ENCODE measurements at places on chromosomes 2 and 18.

DNA sequence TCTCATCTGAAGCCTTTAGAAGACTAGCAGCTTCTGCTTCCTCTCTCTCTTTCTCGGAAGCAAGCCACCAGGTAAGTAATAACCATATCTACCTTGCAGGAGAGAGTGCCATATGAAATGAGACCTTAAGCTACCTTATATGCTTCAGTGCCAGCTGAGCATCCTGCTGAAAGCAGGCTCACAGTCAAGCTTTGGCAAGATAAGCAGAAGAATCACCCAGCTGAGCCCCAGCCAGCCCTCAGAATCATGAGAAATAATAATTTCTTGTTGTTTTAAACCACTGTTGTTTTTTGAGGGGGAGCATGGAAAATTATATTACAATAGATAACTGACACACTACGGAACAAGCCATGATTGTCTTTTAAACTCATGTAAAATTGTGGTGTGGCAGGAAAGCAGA, 514.4 kb downstream of the MBD2 start:
- DNase-seq = no peak

GRCh38 chr2:38146907-38147307, 71.0 kb upstream of the CYP1B1 start:
- no peak for DNase-seq

- no peak for DNase-seq
These were observed 13.7 kb upstream of the GMCL1 start for GRCh38 chr2:69815717-69816116.

DNA sequence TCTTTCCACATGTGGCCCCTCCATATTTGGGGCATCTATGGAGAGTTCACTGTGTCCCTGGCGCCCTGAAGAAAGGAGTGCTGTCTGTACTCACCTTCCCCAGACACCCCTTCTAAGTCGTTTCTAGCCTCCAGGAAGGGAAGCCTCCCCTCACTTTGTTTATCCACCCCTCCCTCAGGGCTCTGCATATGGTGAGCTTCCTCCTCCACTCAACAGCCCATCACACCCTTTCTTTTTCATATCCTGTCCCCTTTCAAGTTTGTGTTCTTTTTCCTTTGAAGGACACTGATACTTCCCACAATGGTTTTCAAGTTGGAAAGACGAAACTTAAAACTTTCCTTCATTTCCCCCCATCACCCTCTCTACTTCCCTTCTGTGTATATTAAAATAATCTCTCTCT, 291.4 kb upstream of the POU3F3 start:
- DNase-seq = no peak

DNA sequence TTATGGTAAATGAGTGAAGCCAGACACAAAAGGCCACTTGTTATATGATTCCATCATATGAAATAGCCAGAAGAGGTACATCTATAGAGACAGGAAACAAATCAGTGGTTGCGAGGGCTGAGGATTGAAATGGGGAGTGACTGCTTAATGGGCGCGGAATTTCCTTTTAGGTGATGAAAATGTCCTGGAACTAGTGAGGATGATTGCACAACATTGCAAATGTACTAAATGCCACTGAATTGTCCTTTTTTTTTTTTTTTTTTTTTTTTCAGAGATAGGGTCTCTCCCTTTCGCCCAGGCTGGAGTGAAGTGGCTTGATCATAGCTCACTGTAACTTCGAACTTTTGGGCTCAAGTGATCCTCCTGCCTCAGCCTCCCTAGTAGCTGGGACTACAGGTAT, 15.3 kb upstream of the GAREM2 start:
- DNase-seq = no peak

DNA sequence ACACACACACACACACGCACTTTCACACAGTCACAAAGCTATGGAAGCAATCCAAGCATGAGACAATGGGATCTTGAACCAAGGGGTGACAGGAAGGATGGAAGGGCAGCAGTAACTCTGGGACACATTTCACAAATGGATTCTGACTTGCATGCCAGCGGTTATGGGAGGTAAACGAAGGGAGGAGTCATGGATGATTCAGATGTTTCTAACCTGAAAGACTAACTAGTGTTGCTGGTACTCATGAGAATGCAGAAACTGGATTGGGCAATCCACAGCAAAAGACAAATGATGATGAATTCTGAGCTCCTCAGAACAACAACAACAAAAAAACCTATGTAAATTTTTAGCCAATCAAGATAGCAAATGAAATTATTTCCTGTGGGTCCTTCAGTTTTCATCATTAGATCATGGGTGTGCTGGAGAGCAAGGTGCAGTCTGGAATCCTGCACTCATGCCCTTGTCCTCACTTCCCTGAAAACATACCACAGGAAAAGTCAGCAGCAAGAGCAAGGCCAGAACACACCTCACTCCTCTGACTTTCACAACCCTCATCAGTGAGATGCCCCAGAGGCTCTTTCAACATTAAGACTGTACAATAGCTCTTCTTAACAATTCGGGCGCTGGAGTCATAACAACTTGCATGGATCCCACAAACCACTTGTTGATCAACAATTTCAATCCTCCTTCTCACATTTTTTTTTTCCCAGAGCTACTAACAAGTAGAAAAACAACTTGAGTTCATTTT, 32.6 kb downstream of the ABCA12 start:
- no peak for DNase-seq

GRCh38 chr2:218648088-218648786, 11.2 kb downstream of the ZNF142 start:
- peak; percentile 27 for DNase-seq

GRCh38 chr2:238097988-238098871, 1.9 kb upstream of the ESPNL start:
- DNase-seq = peak; percentile 58

GRCh38 chr18:74271635-74272034, 20.1 kb downstream of the CYB5A start:
- DNase-seq = no peak

DNA sequence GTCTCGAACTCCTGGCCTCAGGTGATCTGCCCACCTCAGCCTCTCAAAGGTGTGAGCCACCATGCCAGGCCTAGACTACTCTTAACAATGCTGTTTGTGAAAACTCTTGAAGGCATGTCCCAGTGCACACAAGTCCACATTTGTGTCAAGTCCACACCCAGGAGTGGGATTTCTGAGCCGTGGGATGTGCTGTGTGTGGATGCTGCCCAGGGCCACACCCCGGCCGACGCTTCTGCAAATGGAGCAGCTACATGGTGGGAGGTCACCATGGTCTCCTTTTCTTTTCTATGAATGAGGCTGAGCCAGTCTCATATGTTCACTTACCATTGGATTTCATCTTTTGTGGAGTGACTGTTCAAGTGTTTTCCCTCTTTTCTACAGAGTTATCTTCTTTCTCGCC, 15.8 kb downstream of the SNED1 start:
- DNase-seq = no peak

DNA sequence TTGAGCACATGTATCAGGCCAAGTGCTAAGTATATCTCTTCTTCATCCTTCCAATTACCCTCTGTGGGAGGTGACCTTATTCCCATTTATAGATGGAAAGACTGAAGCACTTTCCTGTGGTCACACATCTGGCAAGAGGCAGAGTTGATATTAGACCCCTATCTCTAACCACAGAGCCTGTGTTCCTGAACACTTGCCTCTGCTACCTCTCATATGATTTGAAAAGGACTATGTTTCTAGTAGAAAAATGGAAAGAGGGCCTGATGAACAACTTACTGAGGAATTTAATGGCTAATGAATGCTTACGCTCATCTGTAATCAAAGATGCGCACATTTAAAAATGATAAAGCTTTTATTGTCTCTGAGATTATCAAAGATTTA, 46.2 kb upstream of the DYNC2LI1 start:
- no peak for DNase-seq

GRCh38 chr2:239026711-239027361, 179.0 kb downstream of the TWIST2 start:
- DNase-seq = no peak

GRCh38 chr2:51103205-51103604, 71.3 kb upstream of the NRXN1 start:
- no peak for DNase-seq

DNA sequence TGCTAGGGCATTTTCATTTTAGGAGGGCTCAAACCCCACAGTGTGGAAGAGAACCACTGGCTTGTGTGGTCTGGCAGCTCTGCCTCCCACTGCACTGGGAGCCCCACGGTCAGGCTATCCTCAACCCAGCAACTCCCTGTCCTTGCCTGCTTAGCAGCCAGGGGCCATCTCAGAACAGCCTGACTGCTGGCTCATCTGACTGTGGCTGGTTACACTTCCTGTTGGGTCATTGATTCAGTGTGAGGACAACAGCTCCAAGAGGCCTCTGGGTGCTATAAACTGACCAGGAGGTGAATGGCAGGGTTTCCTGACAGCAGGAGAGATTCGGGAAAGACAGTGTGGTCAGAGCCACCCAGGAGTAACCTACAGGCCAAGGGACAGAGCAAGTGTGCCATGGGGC, 40.1 kb downstream of the AMER3 start:
- no peak for DNase-seq

DNA sequence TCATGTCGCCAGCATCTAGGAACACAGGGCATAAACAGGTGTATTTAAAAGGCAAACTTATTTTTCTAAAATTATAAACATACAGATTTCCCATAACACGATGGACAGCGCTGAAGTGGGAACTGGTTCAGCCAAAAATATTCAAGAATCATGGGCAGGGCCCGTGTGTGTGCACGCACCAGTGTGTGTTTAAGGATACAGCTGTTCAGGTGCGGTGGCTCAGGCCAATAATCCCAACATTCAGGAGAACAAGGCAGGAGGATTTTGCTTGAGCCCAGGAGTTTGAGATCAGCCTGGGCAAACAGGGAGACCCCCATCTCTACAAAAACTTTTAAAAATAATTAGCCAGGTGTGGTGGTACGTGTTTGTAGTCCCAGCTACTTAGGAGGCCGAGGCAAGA, 288.6 kb upstream of the HDAC4 start:
- no peak for DNase-seq

- no peak for DNase-seq
These were observed 3.5 kb downstream of the RHOB start for GRCh38 chr2:20450201-20450999.

GRCh38 chr2:109724533-109725460, 69.3 kb upstream of the RGPD5 start:
- no peak for DNase-seq

- no peak for DNase-seq
These were observed 38.4 kb downstream of the EPAS1 start for GRCh38 chr2:46335391-46336282.

- no peak for DNase-seq
These were observed 52.8 kb upstream of the RTN4 start for GRCh38 chr2:55103046-55103445.

GRCh38 chr2:148013876-148014275, 6.7 kb downstream of the ORC4 start:
- DNase-seq = no peak

GRCh38 chr2:221465776-221466175, 106.3 kb downstream of the EPHA4 start:
- no peak for DNase-seq

- no peak for DNase-seq
These were observed 191.3 kb downstream of the AGAP1 start for GRCh38 chr2:235685024-235685721.

DNA sequence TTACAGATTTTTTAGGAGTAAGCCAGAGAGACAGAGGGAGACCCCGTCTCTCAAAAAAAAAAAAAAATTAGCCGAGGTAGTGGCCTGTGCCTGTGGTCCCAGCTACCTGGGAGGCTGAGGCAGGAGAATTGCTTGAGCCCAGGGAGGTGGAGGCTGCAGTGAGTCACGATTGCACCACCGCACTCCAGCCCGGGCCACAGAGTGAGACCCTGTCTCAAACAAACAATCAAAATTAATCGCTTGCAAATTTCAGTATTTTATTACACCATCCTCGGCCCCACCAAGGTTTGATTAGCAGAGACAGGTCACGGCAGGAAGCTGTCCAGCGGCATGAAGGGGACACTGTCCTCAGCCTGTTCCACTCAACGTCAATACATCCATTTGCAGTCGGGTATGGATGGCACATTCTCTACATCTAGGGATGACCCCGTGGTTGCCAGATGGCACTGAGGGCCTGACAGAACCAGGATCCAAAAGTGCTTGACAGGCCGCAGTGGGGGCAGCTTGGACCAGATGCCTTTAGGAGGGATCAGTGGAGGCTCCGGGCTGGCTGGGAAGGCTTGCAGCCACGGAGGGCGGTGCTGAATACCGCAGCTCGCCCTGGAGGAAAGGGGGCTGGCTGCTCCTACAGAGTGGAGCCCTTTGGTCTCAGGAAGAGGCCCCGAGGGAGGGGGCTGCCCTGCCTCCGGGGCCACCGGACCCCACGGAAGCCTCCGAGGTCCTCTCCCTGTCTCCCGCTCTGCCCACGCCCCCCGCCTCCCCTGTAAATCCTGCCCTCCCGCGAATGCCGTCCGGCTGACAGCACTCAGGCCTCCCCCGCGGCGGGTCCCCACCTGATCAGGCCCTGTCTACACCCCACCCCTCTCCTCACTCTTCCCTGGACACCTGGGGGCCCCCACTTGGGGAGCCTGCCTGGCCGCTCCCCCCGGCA, 13.1 kb downstream of the ASPRV1 start:
- DNase-seq = no peak

GRCh38 chr2:168992591-168993349, 38.4 kb downstream of the ABCB11 start:
- no peak for DNase-seq

DNA sequence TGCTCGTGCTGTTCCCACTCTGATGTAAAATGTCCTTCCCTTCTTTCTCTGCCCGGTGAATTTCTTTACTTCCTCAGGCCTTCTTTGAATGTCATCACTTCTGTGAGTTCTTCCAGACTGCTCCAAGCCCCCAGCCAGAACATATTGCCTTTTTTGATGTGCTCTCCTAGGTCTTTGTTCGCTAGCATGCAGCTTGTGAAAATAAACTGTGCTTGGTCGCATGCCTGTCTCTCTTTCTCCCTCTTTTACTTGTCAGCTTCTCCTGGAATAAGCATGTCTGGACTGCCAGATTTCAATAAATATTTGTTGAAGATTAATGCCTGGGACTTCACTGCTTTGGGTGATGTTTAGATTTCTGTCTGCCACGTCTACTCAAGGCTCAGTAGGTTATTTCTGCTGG, 82.7 kb upstream of the ARHGAP28 start:
- no peak for DNase-seq
